ENCODE measurements at places on chromosomes 4 and X.

DNA sequence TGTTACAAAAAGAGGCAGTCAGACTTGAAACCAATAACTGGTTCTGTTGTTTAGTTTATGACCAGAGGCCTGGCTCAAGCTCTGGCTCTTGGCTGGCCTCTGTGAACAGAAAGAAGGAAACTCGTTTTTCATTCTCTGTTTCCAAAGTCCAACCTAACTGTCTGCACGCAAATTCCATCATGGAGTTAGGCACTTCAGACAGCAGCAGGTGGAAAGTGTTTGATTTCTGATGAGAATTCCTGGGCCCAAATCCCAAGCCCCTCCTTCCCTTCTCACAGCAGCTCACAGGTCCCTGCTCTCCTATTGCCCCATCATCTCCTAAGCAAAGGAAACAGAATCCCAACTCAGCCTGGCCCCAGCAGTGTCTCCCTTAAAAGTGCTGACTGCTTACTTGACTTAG, 42.8 kb upstream of the FGF16 start:
- DNase-seq, result no peak

DNA sequence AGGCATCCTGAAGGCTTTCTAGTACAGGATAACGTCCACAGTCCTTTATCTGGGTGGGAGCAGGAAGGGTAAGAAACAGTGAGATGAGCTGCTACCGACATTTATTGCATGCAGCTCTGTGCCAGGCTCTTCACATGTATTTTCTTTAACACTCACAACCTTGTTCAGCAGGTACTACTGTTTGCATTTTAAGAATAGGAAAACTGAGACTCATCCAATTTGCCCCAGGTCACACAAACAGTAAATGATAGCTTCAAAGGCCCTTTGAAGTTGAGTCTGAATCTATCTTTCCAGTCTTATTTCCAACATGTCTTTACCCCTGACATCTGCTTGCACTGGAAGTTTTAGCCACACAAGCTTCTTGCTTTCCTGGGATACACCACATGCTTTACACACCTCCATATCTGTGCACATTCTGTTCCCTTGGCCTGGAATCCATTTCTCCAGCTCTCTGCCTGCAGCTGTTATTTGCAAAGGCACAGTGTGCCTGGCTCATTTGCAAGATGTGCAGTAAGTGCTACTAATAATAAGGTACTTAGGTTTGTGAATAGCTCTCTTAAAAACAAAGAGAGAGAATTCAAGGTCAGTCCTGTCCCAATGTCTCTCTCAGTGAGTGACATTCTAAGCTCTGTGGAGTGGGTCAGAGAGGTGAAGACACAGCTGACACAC, 61.2 kb downstream of the METTL14 start:
- no peak for DNase-seq

- no peak for DNase-seq
These were observed 16.5 kb downstream of the APOOL start for GRCh38 chrX:85020216-85020615.

GRCh38 chr4:182231080-182231479, 12.1 kb upstream of the TENM3 start:
- DNase-seq, result no peak

DNA sequence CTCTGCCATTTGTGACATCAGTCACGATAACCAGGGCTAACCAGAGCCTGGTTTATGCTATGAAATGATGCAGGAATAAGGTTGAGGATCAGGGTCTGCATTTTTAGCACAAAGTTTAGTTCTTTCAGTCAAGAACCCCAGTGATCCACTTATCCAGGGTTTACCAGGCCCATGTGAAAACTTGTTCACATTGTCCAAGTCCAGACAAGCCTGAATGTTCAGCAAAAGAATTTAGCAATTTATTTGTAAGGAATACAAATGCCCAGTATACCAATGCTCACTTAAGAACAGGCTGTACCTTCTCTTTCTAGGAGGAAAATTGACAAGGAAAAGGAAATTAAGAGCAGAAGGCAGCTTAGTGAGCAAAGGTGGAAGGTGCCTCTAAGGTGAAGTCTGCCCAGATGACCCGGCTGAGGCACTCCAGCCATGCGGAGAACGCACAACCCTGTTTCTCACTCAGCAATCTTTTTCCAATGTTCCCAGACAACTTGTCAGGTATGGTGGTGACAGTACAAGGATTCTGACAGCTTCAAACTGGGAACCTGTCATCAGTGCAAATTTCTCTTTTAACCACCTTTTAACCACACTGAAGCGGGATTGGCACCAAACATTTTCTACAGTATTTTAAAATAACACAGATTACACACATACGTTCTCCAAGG, 54.0 kb downstream of the TBC1D9 start:
- no peak for DNase-seq

- no peak for DNase-seq
These were observed 501.9 kb downstream of the GABRG1 start for GRCh38 chr4:45621971-45622370.

GRCh38 chrX:137548261-137548660, 17.7 kb upstream of the ZIC3 start:
- no peak for DNase-seq

DNA sequence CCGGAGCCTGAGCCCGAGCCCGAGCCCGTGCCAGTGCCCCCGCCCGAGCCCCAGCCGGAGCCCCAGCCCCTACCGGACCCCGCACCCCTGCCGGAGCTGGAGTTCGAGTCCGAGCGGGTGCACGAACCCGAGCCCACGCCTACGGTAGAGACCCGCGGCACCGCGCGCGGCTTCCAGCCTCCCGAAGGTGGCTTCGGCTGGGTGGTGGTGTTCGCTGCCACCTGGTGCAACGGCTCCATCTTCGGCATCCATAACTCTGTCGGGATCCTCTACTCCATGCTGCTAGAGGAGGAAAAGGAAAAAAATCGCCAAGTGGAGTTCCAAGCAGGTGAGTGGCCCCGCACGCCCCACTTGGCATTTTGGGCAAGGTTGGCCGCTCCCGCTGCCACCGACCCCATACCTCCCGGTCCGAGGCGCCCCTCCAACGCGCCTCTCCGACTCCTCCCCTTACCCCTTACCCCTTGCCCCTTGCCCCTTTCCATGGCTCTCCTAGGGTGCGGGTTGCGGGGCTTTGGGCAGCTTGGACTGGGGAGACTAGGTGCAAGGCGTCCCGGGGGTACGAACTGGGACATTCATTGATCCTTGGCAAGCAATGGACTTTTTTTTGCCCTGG, 553 bp downstream of the SLC16A2 start:
- DNase-seq, result no peak

DNA sequence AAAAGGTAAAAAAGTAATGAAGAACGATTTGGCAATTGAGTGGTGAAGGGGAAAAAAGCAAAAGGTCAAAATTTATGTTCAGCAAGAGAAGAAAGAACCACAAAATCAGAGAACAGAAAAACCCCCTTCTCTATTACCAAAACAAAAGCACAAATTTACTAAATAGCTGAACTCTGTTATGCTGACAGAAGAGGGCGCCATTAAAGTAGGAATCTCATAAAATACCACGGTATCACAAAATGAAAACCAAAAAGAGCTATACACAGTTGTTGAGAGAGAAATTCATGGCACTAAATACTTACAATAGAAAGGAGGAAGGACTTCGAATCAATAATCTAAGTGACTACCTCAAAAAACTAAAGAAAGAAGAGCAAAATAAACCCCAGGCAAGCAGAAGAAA, 69.6 kb upstream of the CXorf66 start:
- DNase-seq, result no peak

- no peak for DNase-seq
These were observed 88.9 kb downstream of the GC start for GRCh38 chr4:71694961-71695360.

DNA sequence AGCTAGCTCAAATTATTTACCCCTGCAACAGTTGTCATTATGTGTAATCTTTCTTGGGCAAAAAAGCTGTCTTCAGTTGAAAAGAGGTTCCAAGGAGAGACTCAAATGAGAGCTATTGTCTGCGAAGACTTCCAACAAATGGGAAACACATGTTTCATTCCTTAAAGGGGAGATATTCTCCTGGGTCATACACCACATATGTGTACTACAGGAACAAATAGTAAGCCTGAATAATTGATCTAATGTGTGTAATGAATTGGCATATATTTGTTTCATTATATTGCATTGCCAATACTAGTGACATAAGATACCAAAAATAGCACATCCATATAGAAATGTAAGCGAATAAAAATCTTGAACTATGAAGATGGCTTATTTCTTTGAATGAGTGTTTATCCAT, 950.9 kb upstream of the NDST4 start:
- no peak for DNase-seq

GRCh38 chr4:174505892-174506291, 16.4 kb downstream of the HPGD start:
- DNase-seq, result no peak

- DNase-seq, result no peak
These were observed 464.6 kb downstream of the PCDH18 start for GRCh38 chr4:137067735-137068134.

DNA sequence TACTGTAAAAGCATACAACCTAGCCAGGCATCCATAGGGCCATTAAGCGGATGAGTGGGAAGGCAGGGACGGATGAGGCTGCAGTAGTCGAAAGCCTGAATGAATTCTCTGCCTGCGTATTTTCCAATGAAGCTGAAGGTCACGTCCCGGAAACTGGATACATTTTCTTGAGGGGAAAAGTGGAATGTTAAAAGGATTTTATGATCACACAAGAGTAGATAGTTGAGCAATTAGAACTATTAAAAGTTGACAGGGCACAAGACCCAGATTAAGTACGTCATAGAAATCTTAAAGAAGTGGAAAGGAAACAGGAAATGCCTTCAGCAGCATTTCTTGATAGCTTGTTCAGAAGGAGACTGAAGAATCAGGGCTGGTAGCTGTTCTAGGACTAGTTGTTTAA, 98.3 kb upstream of the CXXC4 start:
- DNase-seq, result no peak

DNA sequence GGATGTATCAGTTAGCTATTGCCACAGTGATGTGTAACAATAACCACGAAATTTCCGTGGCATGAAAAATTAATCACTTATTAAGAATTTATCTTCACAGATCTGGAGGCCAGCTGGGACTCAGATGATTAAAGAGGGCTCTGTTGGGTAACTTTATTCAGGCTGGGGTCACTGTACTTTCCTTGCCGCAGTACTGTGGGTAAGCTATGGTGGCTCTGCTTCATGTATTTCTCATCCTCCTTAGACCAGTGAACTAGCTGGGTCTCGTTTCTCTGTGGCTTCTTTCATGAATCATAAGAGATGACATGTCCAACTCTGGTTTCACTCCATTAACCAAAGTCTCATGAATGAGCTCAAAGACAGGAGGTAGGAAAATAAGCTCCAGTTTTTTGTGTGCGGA, 13.5 kb downstream of the TEX13B start:
- no peak for DNase-seq

- DNase-seq, result no peak
These were observed 61.6 kb upstream of the GPR174 start for GRCh38 chrX:79082899-79083298.

DNA sequence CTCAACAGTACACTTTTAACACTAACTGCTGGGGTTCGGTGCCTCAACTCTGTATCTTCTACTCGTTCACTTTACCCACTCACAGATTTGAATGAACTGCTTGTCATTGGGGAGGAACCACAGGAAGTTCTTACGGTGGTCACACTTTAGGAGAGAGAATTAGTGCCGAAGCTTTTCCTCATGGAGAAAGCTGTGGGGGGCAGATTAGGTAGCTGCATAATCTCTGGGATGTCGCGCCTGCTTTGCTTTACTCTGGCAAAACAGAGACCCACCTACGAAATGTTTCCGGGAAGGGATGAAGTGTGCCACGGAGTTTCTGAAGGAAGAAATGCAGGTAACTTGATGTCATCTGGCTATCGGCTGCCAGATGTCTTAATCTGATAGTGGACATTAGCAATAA, 949.7 kb upstream of the TENM3 start:
- no peak for DNase-seq

DNA sequence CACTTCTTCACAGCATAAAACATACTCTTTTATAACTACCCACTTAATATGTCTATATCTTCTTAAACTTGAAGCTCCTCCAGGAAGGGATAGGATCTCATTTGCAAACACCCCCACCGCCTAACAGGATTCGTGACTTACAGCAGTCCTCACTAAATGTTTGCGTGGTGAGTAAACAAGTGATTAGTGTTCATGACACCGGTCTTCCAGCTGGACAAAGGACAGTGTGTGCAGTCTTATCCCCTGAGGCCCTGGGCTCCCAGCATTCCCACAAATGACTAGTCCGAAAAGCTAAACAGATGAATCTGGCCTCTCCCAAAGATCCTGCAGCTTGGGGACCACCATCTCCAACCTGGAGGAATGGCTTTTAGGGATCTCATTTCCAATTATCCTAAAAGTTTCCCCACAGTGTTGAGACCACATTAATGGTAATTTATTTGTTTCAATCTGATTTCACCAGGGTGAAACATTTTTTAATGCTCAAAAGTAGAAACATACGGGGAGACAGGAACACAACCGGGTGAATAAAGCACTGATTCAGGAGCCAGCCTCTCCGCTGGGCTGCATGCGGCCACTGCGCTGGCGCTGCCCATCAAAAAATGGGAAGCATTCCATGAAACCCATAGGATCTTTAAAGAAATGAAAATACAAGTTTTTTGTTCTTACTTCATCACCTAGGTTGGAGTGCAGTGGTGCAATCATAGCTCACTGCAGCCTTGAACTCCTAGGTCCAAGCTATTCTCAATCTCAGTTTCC, 69.2 kb downstream of the HADH start:
- DNase-seq, result no peak

DNA sequence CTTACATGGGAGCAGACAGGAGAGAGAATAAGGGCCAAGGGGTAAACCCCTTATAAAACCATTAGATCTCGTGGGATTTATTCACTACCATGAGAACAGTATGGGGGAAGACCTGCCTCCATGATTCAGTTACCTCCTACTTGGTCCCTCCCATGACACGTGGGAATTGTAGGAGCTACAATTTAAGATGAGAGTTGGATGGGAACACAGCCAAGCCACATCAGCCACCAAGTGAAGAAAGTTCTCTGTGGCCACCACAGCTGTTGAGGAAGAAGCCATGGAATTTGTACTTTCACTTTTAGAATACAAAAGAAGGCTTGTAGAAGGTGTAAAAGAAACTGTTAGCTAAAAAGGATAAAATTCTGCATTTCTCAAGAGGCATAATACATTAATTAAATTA, 67.0 kb upstream of the CXorf51A start:
- no peak for DNase-seq

DNA sequence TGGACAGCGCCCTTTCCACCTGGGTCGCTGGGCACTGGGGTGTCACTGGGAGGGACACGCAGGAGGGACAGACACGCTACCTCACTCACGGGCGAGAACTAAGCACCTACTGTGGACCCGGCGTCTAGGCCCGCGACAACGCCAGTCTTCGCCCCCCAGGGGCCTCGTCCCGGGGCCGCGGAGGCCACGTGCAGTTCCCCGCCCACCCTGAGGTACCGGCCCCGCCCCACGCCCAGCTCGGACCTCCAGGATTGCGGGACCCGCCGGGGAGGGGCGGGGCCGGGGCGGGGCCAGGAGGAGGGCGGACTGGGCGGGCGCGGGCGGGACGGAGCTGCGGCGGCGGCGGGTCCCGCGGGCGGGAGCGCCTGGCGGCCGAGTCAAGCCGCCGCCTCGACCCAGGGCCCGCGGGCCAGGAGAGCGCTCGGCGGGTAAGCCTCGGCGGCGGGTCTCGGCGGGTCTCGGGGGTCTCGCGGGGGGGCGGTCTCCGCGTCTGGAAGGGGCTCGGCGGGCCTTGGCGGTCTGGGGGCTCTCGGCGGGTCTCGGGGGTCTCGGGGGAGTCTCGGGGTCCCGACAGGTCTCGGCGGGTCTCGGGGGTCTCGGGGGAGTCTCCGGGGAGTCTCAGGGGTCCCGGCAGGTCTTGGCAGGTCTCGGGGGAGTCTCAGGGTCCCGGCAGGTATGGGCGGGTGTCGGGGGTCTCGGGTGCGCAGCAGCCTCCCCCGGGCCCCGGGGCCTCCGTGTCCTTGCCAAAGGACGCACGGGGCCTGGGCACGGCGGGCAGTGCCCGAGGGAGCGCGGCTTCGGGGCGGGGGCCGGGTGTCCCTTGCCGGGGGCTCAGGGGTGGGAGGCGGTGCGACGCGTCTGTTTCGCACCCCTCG, at the start of gene SH3BP2:
Gene SH3BP2 (plus strand): TSS at position 375 of the 875 bp plus-strand sequence. CDS start 27,533 bp downstream, outside the sequence.
- no peak for DNase-seq

Measured in cortex of kidney (tissue), 1 donor.